ENCODE measurements at places on chromosomes 7 and 10.

GRCh38 chr7:107560898-107561516 lies 2.7 kb downstream of the COG5 start:
- H3K4me1 ChIP-seq = peaks cover 51% of the 10 kb centered on the region
- no peaks in the 10 kb centered on the region for H3K27me3 ChIP-seq
- H3K36me3 ChIP-seq = peaks cover 6% of the 10 kb centered on the region
- DNase-seq = no peak

GRCh38 chr7:51187941-51188340 lies 128.7 kb downstream of the COBL start:
- DNase-seq = no peak
- H3K36me3 ChIP-seq = no peaks in the 10 kb centered on the region
- H3K27me3 ChIP-seq = no peaks in the 10 kb centered on the region
- no peak overlapping the region for H3K4me3 ChIP-seq

DNA sequence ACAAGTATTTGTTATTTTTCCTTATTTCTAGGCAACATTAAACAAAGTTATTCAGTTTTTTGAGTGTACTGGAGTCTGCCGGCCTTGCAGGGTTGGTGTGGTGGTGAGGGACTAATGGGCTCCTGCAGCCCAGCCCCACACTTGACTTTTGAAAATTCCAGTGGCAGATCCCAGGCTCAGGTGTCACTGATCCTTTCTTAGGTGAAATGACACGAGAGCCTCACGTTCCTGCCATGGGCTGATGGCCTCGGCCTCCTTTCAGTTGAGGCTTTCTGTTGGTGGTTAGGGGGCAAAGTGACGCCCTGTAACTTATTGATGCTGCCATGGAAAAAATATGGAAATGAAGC lies 117.9 kb downstream of the NKX6-2 start:
- H3K36me3 ChIP-seq = peaks cover 4% of the 10 kb centered on the region
- no peak overlapping the region for H3K4me3 ChIP-seq
- H3K27me3 ChIP-seq = no peaks in the 10 kb centered on the region

- no peaks in the 10 kb centered on the region for H3K36me3 ChIP-seq
- DNase-seq = no peak
These were observed 92.1 kb downstream of the CH25H start for GRCh38 chr10:89114846-89115625.

DNA sequence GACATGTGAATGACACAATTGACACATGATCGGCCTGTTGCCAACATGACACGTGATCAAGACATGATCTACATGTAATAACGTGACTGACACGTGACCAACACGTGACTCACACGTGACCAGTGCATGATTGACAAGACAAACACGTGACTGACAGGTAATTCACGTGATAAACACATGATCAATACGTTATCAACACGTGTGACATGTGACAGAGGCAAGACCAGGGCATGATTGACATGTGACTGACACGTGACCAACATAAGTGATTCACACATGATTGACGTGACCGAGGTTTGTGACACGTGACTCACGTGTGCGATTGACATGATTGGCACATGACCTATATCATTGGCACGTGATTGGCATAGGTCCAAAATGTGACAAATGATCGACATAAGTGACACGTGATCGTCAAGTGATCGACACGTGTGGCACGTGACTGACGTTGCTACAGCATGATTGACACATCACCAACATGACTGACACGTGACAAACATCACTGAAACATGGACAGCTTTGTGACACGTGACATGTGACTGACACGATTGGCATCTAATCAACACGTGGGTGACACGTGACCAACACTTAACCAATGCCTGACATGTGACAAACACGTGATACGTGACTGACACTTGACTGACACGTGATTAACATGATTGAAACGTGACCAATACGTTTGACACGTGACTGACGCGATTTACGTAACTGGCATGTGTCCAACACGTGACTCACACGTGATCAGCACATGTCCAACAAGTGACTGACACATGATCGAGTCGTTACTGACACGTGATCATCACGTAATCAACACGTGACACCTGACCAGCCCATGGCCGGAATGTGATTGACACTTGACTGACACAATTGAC lies 23.0 kb downstream of the CRPPA start:
- H3K36me3 ChIP-seq = no peaks in the 10 kb centered on the region
- H3K27ac ChIP-seq = no peak overlapping the region
- no peak overlapping the region for H3K4me3 ChIP-seq
- H3K27me3 ChIP-seq = no peaks in the 10 kb centered on the region
- DNase-seq = no peak

GRCh38 chr10:31578181-31578852 lies 259.3 kb downstream of the ZEB1 start:
- H3K4me3 ChIP-seq = no peak overlapping the region
- no peaks in the 10 kb centered on the region for H3K36me3 ChIP-seq
- DNase-seq = no peak
- no peak overlapping the region for H3K27ac ChIP-seq

- no peak for DNase-seq
- H3K27ac ChIP-seq = no peak overlapping the region
- H3K4me3 ChIP-seq = no peak overlapping the region
- peaks cover 24% of the 10 kb centered on the region for H3K36me3 ChIP-seq
These were observed 44.6 kb downstream of the NUP205 start for GRCh38 chr7:135602304-135602703.

- H3K27me3 ChIP-seq = no peaks in the 10 kb centered on the region
- H3K4me1 ChIP-seq = peaks cover 8% of the 10 kb centered on the region
- DNase-seq = no peak
- no peaks in the 10 kb centered on the region for H3K36me3 ChIP-seq
- H3K27ac ChIP-seq = no peak overlapping the region
- no peak overlapping the region for H3K4me3 ChIP-seq
These were observed 97.1 kb upstream of the TMEM168 start for GRCh38 chr7:112887337-112887736.

DNA sequence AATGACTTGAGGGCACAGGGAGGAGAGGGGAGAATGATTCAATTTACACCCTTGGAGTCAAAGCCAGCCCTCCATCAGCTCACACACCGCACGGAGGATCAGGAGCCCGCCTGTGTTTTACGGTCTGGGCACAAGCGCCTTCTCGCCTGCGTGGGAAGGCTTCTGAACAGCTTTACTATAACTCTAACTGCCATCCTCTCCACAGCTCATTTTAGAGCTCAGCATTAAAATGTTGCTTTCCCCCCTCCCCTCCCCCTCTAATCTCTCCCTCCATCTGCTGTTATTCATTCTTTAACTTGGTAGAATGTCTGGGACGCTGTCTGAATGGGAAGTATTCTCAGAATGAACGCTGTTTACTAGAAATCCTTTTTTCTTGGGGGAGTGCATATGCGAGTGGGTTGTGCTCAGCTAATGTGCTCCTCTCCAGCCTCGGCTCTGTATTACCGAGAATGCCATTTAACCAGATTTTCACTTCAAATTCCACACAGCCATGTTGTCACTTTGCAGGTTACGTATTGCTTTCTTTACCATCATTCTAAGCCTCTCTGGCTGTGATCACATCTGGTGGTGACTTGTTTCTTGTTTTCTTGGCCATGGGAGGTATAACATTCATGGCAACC lies 140.1 kb downstream of the GFRA1 start:
- no peaks in the 10 kb centered on the region for H3K36me3 ChIP-seq
- no peaks in the 10 kb centered on the region for H3K27me3 ChIP-seq
- no peak for DNase-seq
- H3K4me3 ChIP-seq = no peak overlapping the region
- H3K4me1 ChIP-seq = no peaks in the 10 kb centered on the region
- H3K27ac ChIP-seq = no peak overlapping the region

DNA sequence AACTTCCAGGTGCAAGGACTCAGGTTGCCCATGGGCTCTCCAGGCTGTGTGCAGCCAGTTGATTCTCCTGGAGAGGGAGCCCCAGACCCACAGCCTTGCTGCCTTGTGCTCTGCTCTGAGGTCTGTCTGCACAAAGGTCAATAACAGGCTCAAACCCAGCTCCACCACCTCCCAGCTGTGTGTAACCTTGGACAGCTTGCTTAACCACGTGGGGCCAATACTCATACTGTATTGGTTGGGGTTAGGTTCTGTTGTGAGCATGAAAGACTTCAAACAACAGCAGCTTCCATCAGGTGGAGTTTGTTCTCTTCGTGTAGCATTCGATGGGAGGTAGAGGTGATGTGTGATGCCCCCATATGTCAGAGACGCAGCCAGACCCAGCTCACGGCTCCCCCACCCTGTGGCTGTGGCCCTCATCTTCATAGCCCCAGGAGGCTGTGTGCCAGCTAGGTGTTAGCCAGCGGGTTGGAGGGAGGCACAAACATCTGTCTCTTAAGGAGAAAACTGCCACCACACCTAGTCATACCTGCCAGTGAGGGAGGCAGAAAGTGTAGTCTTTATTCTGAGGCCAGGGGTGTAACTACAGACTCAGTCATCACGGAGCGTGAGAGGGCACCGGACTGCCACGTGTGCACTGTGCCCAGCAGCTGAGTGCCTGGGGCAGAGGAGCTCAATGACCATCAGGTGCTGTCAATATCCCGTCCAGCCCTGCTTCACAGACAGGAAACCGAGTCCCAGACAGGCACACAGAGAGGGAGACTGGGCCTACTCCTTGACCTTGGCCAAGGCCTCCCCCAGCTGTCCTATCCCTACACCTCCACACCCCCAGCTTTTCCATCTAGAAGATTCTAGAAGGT lies 8.1 kb upstream of the POLD2 start:
- no peak for DNase-seq
- H3K4me1 ChIP-seq = no peaks in the 10 kb centered on the region
- no peaks in the 10 kb centered on the region for H3K27me3 ChIP-seq
- H3K4me3 ChIP-seq = no peak overlapping the region
- H3K27ac ChIP-seq = no peak overlapping the region

- H3K27ac ChIP-seq = no peak overlapping the region
- no peak for DNase-seq
- H3K36me3 ChIP-seq = peaks cover 10% of the 10 kb centered on the region
- no peaks in the 10 kb centered on the region for H3K4me1 ChIP-seq
These were observed 85.6 kb downstream of the CHST15 start for GRCh38 chr10:124007773-124008145.

- peak overlapping the region; percentile 89 for H3K4me3 ChIP-seq
- H3K36me3 ChIP-seq = peaks cover 3% of the 10 kb centered on the region
- H3K4me1 ChIP-seq = peaks cover 46% of the 10 kb centered on the region
- H3K27ac ChIP-seq = peak overlapping the region; percentile 99
- H3K27me3 ChIP-seq = no peaks in the 10 kb centered on the region
These were observed 1.5 kb downstream of the SMARCD3 start for GRCh38 chr7:151246851-151247580.

- H3K4me1 ChIP-seq = no peaks in the 10 kb centered on the region
- no peak for DNase-seq
- H3K27me3 ChIP-seq = no peaks in the 10 kb centered on the region
- H3K4me3 ChIP-seq = no peak overlapping the region
These were observed 49.9 kb upstream of the PPP1R3A start for GRCh38 chr7:113968713-113969112.

GRCh38 chr7:27651702-27652101 lies 11.0 kb downstream of the HIBADH start:
- no peaks in the 10 kb centered on the region for H3K4me1 ChIP-seq
- no peak overlapping the region for H3K4me3 ChIP-seq
- DNase-seq = no peak
- no peak overlapping the region for H3K27ac ChIP-seq
- no peaks in the 10 kb centered on the region for H3K36me3 ChIP-seq

DNA sequence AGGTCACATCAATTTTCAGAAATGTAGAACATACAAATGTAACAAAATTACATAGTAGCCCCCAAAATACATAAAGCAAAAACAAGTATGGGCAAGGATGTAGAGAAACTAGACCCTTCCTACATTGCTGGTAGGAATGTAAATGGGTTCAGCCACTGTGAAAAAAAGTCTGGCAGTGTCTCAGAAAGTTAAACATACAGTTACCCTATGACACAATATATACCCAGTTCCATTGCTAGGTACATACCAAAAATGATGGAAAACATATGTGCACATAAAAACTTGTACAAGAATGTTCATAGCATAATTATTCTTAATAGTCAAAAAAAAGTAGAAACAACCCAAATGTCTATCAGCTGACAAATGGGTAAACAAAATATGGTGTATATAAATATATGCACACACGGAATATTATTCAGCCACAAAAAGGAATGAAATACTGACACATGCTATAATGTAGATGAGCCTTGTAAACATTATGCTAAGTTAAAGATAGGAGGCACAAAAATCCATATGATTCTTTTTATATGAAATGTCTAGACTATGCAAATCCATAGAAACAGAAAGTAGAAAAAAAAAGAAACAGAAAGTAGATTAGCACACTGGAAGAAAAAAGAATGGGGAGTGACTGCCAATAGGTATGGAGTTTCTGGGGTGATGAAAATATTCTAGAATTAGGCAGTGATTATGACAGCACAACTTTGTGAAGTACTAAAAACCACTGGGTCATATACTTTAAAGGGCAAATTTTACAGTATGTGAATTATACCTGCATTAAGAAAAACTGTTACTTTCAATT lies 13.5 kb downstream of the HERPUD2 start:
- H3K4me3 ChIP-seq = no peak overlapping the region
- peaks cover 10% of the 10 kb centered on the region for H3K4me1 ChIP-seq
- no peaks in the 10 kb centered on the region for H3K27me3 ChIP-seq

- H3K27me3 ChIP-seq = no peaks in the 10 kb centered on the region
- no peaks in the 10 kb centered on the region for H3K36me3 ChIP-seq
- peaks cover 16% of the 10 kb centered on the region for H3K4me1 ChIP-seq
These were observed at the start of gene PFKP for GRCh38 chr10:3067118-3067858. PFKP (plus strand) TSS chr10:3067548; CDS start chr10:3067596, 48 bp downstream.

DNA sequence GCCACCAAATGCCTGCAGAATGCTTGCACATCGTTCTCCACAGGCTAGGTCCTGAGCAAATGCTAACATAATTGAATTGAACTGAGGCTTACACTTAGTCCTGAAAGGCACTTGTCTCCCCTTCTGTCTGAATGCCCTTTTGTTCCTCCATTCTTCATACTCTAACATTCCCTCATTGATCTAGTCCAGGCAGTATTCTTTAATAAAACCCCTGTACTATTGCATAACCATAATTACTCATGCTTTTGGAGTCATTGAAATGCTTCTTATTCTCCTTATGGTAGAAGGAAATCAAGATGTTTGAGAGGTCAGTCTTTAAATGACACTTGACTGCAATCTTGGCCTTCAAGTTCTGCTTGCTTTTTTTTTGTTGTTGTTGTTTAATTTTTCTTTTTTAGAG lies 7.1 kb downstream of the PI4K2A start:
- peaks cover 41% of the 10 kb centered on the region for H3K4me1 ChIP-seq
- peaks cover 21% of the 10 kb centered on the region for H3K36me3 ChIP-seq
- no peak for DNase-seq
- no peak overlapping the region for H3K27ac ChIP-seq
- no peaks in the 10 kb centered on the region for H3K27me3 ChIP-seq

DNA sequence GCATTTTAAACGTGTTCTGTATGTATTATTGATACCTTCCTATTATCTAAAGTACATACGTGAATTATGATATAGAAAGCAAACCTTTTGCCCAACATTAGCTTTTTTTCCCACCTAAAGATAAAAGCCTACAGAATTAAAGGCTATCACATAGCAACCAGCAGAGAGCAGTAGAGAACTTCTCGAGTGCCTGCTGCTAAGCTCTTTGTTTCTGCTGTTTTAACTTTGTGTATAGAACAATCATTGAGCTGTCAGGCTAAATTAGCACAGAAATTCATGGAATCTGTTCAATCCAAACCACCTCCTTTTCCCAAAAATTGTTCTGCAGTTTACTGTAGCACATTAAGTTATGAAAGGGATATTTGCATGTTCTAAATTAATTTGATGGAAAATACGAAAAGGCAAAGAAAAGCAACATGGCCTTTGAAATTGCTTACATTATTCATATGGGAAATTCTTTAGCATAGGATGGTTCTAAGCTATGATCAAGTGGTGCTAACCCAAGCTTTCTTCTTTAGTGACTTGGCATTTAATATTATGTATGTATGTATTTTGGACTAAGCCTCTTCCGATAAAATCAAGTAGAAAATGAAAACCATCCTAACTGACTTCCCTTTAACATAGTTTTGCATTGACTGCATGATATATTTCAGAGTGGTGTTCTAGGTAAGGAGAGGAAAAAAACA lies 1288.5 kb downstream of the GATA3 start:
- no peak overlapping the region for H3K27ac ChIP-seq
- no peak overlapping the region for H3K4me3 ChIP-seq
- H3K4me1 ChIP-seq = no peaks in the 10 kb centered on the region
